ENCODE measurements at places on chromosomes 12 and 14.

- DNase-seq: no peak
These were observed 480.7 kb upstream of the DCN start for GRCh38 chr12:91663310-91663709.

DNA sequence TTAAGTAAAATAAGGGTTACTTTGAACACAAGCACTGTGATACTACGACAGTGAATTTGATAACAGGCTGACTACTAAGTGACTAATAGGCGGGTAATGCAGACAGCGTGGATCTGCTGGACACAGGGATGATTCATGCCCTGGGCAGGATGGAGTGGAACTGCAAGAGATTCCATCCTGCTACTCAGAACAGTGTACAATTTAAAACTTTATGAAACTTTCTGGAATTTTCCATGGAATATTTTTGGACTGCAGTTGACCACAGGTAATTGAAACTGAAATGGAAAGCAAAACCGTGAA lies 46.0 kb downstream of the YEATS4 start:
- DNase-seq: no peak

- no peak for DNase-seq
These were observed 230.3 kb downstream of the BCAT1 start for GRCh38 chr12:24718617-24719016.

DNA sequence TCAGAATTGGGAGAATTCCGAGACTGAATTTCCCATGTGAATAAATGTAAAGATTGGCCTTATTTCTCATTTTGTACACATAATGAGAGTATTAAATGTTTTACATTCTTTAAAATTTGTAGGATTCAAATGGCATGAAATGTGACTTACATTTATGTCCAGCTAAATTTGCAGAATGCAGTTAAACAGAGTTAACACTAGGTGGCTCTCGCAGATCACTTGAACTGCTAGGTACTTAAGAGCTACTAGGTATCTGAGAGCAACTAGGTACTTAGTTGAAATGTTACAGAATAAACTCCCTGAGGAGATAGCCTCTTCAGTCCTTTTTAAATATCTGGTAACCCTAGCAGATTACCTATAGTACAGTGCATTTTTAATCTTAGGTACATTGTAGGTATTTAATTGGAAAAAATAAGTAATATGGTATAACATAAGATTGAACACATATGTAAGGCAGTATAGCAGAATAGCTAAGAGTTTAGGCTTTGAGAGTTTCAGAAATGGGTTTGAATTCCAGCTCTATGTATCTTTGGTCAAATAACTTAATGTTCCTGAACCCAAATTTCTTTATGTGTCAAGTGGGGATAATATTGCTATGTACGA lies 73.8 kb downstream of the KIAA0586 start:
- DNase-seq: no peak

Measured in progenitor cell of endocrine pancreas (in vitro differentiated cells).